ENCODE measurements at places on chromosomes 2 and 18. TPM values are rescaled to one million over a fixed set of nuclear protein-coding genes. Genes with fewer than 3 reads are reported as not detected.

Gene GAREM2
- 11.5 TPM for total RNA-seq

DNA sequence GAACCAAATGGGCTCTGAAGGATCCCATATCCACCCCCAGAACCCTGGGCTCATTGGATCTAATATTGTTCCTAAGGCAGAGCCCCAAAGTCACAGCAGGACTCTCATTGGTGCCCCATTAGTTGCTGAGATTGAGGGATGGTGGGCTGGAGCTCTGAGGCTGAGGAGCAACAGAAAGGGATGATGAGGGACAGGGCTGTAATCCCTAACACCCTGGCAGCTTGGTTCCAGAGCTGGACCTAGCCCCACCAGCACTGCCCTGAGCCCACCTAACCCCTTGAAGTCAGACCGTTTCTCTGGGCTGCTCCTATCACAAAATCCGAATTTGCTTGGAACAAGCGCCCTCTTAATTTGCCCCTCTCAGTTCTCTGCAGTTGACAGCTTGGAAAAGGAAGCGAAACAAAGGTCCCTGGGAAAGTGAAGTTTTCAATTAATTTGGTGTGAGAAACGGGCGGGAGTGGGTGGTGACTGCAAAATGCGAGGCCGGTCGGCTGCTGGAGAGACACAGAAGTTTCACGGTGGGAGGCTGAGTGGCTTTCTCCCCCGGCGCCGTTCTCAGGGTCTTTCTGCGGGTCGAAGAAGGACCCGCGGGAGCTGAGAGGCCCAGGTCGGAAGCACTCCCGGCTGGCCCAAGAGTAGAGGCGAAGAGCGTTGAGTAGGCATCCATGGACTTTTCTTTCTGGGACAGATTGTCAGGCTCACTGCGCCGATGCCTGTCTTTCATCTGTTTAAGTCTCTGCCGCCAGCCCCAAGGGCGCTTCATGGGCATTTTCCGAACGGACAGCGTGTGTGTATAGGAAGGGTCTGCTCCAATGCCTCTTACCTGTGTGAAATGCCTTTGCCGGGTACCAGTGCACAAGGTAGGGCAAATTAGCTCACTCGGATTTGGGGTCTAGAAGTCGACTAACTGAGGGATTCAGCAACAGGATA is 927 bp upstream of the HOXD13 start:
- DNase-seq, result no peak
- H3K4me3 ChIP-seq, result no peak overlapping the region
- H3K27ac ChIP-seq, result no peak overlapping the region
- H3K27me3 ChIP-seq, result peaks cover 73% of the 10 kb centered on the region

DNA sequence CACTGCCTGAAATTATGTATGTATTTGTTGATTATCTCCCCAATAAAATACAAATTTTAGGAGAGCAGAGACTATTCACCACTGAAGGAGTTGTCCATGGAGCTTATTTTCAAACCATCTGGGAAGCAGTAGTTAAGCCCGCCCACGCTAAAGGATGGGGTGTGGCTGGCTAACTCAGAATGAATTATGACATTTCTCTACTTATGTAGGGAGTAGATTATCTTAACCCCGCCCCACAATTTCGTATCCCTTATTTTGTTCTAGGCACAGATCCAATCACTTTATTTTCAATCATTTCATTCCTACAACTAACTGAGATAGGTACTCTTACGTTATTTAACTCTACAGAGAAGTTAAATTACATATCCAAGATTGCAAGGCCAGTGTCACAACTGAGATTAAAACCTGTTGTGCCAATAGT is 1.4 kb upstream of the LAPTM4A start:
- peak overlapping the region; percentile 98 for H3K27ac ChIP-seq
- peak; percentile 82 for DNase-seq
- no peaks in the 10 kb centered on the region for H3K27me3 ChIP-seq
- H3K36me3 ChIP-seq, result 0 out of 3 replicates have a peak, but pooled peaks cover 2% of the 10 kb centered on the region

DNA sequence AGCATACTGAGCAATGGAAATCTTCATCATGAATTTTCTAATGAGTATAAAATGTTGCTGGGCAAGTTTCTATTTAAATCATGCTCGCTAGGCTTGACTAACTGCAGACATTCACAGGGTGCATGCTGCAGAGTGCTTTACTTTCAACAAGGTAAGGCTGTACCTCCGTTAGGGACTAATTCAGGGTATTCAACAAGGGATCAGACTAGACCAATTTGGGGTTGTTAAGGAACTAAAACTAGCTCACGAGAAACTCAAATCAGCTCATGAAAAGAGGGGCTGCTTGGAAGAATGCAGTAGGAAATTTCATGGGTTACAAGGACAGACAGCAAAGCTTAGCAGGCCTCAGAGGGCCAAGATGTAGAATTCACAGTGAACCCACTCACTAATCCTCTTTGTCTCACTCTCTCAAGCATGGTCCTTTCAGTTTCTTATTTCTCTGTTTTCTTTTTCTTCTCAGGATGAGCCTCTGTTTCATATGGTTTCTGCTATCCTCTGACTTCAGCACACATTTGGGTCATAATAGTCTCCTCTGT is 2.2 kb downstream of the MYO3B start:
- no peaks in the 10 kb centered on the region for H3K27me3 ChIP-seq
- H3K4me1 ChIP-seq, result no peaks in the 10 kb centered on the region
- H3K4me3 ChIP-seq, result no peak overlapping the region
- H3K36me3 ChIP-seq, result no peaks in the 10 kb centered on the region
- DNase-seq, result no peak

Gene STK17B
- total RNA-seq, result 9.5 TPM

Gene MFSD2B
- total RNA-seq, result 10.9 TPM

Gene TCF4
- total RNA-seq, result 22.9 TPM

DNA sequence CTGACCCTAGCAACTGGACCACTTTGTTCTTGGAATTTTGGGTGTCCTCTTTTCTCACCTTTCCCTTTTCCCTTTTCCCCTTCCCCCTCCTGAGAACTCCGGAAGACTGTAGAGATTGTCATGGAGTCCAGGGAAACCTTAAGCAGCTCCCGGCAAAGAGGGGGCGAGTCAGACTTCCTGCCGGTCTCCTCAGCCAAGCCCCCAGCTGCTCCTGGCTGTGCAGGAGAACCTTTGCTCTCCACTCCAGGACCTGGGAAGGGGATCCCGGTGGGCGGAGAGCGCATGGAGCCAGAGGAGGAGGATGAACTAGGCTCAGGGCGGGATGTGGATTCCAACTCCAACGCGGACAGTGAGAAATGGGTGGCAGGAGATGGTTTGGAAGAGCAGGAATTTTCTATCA is 20.5 kb downstream of the SETBP1 start:
- H3K36me3 ChIP-seq, result no peaks in the 10 kb centered on the region
- no peaks in the 10 kb centered on the region for H3K4me1 ChIP-seq
- H3K27ac ChIP-seq, result no peak overlapping the region
- no peaks in the 10 kb centered on the region for H3K27me3 ChIP-seq
- no peak overlapping the region for H3K4me3 ChIP-seq
- DNase-seq, result no peak

DNA sequence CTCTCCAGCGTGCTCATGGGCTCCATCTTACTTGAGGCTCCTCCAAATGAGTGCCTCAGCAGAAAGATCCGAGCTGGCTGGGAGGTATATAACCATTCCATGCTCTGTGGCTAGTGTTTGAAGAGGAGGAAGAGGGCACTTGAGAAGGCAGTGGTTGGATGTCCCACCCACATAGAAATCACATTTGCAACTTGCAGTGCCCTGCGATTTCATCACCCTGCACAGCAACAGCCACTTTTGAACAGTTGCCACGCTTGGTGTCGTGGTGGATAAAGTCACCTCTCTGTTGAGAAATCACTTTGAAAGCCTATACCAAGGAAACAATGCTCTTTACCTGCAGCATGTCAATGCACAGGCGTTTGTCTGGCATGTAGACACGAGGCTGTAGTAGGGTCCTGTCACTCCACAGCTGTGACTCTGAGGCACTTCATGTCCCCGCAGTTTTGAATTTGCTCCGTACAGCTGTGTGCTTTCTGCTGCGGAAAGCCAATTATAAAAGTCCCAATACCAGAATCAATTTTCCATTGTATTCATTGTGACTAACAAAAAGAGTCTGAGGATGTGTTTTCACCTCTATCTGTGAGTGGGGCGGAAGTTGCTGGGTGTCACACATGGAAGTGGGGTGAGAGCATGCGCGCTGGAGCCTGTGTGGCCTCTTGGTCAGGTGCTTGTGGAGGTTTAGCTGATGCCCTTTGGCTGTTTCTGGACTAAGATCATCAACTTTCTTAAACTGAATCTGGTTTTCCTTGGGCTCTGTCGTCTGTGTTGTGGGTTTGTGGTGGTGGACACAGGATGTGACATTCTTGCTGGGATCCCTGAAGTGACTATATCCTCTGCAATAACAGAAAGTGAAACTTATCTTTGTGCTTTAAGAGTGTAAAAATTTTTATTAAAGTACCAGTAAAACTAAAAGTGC is 2.8 kb downstream of the CNDP2 start:
- H3K4me3 ChIP-seq, result peak overlapping the region; percentile 15
- H3K27ac ChIP-seq, result peak overlapping the region; percentile 63
- peak; percentile 65 for DNase-seq

DNA sequence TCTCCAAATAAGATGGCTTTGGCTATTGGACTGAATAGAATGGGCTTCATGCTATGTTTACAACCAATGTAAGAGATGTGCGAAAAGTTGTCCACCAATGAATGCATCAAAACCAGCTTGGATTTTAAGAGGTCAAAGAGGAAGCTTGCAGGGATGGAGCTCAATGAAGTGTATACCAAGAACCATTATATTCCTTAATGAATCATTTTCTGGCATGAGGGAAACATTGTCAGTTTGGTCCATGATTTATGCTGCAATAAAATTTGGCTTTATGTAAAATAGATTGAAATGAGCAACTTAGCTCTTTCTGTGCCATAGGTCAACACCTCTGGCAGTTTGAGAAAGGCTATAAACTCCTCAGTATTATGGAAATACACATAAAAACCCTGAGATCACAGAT is 107.3 kb downstream of the SH3BP4 start:
- H3K27me3 ChIP-seq, result peaks cover 41% of the 10 kb centered on the region
- H3K27ac ChIP-seq, result no peak overlapping the region
- no peaks in the 10 kb centered on the region for H3K4me1 ChIP-seq
- no peaks in the 10 kb centered on the region for H3K36me3 ChIP-seq
- H3K4me3 ChIP-seq, result no peak overlapping the region

Gene ABCG8
- not detected for total RNA-seq

Gene ALK
- not detected for total RNA-seq

GRCh38 chr2:232793271-232793670 is 16.9 kb upstream of the KCNJ13 start:
- H3K4me1 ChIP-seq, result no peaks in the 10 kb centered on the region
- no peak overlapping the region for H3K27ac ChIP-seq
- no peak overlapping the region for H3K4me3 ChIP-seq
- peaks cover 93% of the 10 kb centered on the region for H3K36me3 ChIP-seq
- H3K27me3 ChIP-seq, result no peaks in the 10 kb centered on the region
- no peak for DNase-seq

GRCh38 chr18:79608535-79608934 is 71.1 kb upstream of the CTDP1 start:
- no peak overlapping the region for H3K4me3 ChIP-seq
- H3K27me3 ChIP-seq, result peaks cover 3% of the 10 kb centered on the region
- DNase-seq, result no peak
- no peaks in the 10 kb centered on the region for H3K36me3 ChIP-seq

- DNase-seq, result peak; percentile 41
- peaks cover 15% of the 10 kb centered on the region for H3K4me1 ChIP-seq
- no peak overlapping the region for H3K27ac ChIP-seq
Measured at GRCh38 chr2:88669482-88670214, 21.8 kb upstream of the RPIA start.

Gene TNP1
- not detected for total RNA-seq

Gene LRATD1
- total RNA-seq, result 7.3 TPM

DNA sequence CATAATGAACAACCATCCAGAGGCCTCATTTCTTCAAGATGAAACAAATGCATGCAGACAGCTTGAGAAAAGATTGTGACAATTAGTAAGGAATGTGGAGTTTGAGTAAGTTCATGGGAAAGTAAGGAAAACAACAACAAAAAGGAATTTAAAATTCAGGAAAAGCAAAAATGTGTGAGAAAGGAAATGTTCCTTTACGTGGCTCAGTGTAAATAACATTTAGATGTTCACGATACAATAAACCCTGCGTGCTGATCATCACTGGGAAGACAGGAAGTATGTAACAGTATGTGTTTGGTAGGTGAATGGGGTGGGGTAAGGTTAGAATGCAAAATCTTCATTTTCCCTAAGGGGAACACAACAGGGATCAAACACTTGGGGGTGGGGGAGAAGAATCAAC is 72.7 kb downstream of the TRIP12 start:
- peaks cover 37% of the 10 kb centered on the region for H3K36me3 ChIP-seq
- no peak for DNase-seq
- peaks cover 8% of the 10 kb centered on the region for H3K4me1 ChIP-seq
- no peaks in the 10 kb centered on the region for H3K27me3 ChIP-seq

GRCh38 chr18:80239830-80240229 is 7.5 kb downstream of the PARD6G start:
- H3K27ac ChIP-seq, result no peak overlapping the region
- no peaks in the 10 kb centered on the region for H3K4me1 ChIP-seq

DNA sequence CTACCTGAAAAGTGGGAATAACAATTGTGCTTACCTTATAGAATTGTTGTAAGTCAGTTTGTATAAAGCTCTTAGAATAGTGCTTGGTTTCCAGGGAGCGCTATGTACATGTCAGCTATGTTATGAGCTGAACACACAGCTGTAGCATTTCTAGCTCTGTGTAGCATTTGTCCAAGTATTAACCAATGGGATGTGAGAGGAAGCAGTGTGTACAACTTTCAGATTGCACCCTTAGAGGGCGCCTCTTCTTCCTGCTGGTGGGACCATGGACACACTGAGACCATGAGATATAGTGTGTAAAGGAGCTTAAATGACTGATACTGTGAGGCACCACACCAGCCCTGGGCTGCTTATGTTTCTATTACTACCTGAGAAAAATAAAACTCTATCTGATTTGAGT is 380.2 kb downstream of the LNPK start:
- no peak overlapping the region for H3K27ac ChIP-seq
- no peaks in the 10 kb centered on the region for H3K4me1 ChIP-seq
- no peaks in the 10 kb centered on the region for H3K27me3 ChIP-seq
- H3K36me3 ChIP-seq, result no peaks in the 10 kb centered on the region
- H3K4me3 ChIP-seq, result no peak overlapping the region

Gene SMYD1
- not detected for total RNA-seq

- no peaks in the 10 kb centered on the region for H3K36me3 ChIP-seq
- no peak overlapping the region for H3K27ac ChIP-seq
- H3K4me3 ChIP-seq, result no peak overlapping the region
- no peak for DNase-seq
Measured at GRCh38 chr2:191333911-191334357, 88.7 kb downstream of the MYO1B start.

DNA sequence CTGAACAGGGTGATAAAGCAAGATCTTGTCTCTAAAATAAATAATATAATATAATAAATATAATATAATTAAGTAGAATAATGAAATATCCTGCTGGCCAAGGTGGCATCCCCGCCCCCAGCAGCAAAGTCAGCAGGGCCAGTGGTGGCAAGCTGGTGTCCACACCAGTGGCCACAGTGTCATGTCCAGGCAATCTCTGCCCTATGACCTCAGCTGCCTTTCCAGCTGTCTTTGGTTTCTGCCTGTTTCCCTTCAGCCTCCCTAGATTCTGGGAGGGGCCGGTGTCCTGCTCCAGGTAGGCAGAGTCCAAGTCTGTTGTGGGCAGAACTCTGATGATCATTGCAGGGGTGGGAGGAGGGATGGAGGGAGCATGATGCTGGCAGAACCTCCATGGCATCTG is 16.2 kb upstream of the STEAP3 start:
- H3K36me3 ChIP-seq, result no peaks in the 10 kb centered on the region
- no peak for DNase-seq
- peaks cover 38% of the 10 kb centered on the region for H3K27me3 ChIP-seq
- no peak overlapping the region for H3K4me3 ChIP-seq

GRCh38 chr2:215454519-215455246 is 18.8 kb upstream of the FN1 start:
- DNase-seq, result peak; percentile 32
- no peak overlapping the region for H3K4me3 ChIP-seq
- no peak overlapping the region for H3K27ac ChIP-seq
- H3K4me1 ChIP-seq, result no peaks in the 10 kb centered on the region
- no peaks in the 10 kb centered on the region for H3K36me3 ChIP-seq
- no peaks in the 10 kb centered on the region for H3K27me3 ChIP-seq

Gene NABP1
- total RNA-seq, result 24.5 TPM
